ENCODE measurements at places on chromosomes 6 and 20. TPM values are rescaled to one million over a fixed set of nuclear protein-coding genes. Genes with fewer than 3 reads are reported as not detected.

Gene PPP1R16B
- total RNA-seq = not detected

Gene F13A1
- not detected for total RNA-seq

Gene DEFB132
- not detected for total RNA-seq

Gene NRSN1
- total RNA-seq = not detected

Gene POPDC3
- total RNA-seq = 20.1 TPM

Gene GSTA4
- 28.6 TPM for total RNA-seq

Gene KCNK16
- total RNA-seq = not detected

Gene PDYN
- total RNA-seq = not detected

Gene ATP6V1G2
- 0.11 TPM for total RNA-seq

Gene TNFRSF21
- 47.2 TPM for total RNA-seq

Gene SOBP
- 0.19 TPM for total RNA-seq

Gene TRAPPC3L
- total RNA-seq = not detected

Gene HLA-DMB
- total RNA-seq = not detected

Gene EYA4
- not detected for total RNA-seq

Gene AKAP7
- 3.0 TPM for total RNA-seq

Gene PERP
- total RNA-seq = 343 TPM

Gene C6orf15
- total RNA-seq = 0.16 TPM

Gene NFATC2
- not detected for total RNA-seq

Gene PTCRA
- not detected for total RNA-seq

Gene CABLES2
- total RNA-seq = 3.8 TPM

Gene HLA-DQA2
- not detected for total RNA-seq

Gene DAAM2
- 0.16 TPM for total RNA-seq

Gene BCAS1
- total RNA-seq = not detected

Gene L3MBTL1
- total RNA-seq = 2.0 TPM

Gene SLPI
- 13.8 TPM for total RNA-seq

Gene ETV7
- 0.11 TPM for total RNA-seq

Gene SAMD3
- total RNA-seq = 0.16 TPM

Gene BPIFA1
- total RNA-seq = not detected

Gene DXO
- 17.2 TPM for total RNA-seq

Gene TSHZ2
- total RNA-seq = 4.2 TPM

Gene ADTRP
- 75.8 TPM for total RNA-seq

Gene GPX5
- not detected for total RNA-seq

Gene PI16
- total RNA-seq = not detected

Gene ZHX3
- 7.9 TPM for total RNA-seq

Gene SULF2
- total RNA-seq = 90.8 TPM

Gene FAM184A
- 0.53 TPM for total RNA-seq

Gene NNAT
- 0.30 TPM for total RNA-seq

Gene PPP1R3G
- total RNA-seq = 0.04 TPM

Gene STK35
- total RNA-seq = 20.8 TPM

Gene SRSF12
- 1.1 TPM for total RNA-seq

Gene HLA-DOA
- total RNA-seq = 0.11 TPM

Gene ZNF334
- total RNA-seq = 1.1 TPM

Gene CENPQ
- total RNA-seq = 10.5 TPM

Gene RSPO3
- total RNA-seq = not detected

Gene CDK5RAP1
- 34.6 TPM for total RNA-seq

Gene MCCD1
- not detected for total RNA-seq

Gene NOX3
- not detected for total RNA-seq

Gene GGTLC1
- not detected for total RNA-seq

Gene TSPO2
- total RNA-seq = not detected

Gene TUBB2A
- total RNA-seq = 77.9 TPM

Gene HEY2
- not detected for total RNA-seq

Gene MUCL3
- total RNA-seq = not detected

Gene BFSP1
- 2.2 TPM for total RNA-seq

Gene PTCHD4
- 2.0 TPM for total RNA-seq

Gene RSPH9
- total RNA-seq = not detected

Gene SMPD2
- total RNA-seq = 20.7 TPM

Gene FAM217A
- not detected for total RNA-seq

Gene RGS17
- 0.47 TPM for total RNA-seq

Gene RAMACL
- total RNA-seq = not detected

Gene UNC93A
- total RNA-seq = not detected

All from hair follicular keratinocyte (primary cell).